Mesothelial cell of epicardium (in vitro differentiated cells): ENCODE measurements at places on chromosomes 2 and 18.

- peak overlapping the region; percentile 20 for H3K27ac ChIP-seq
- H3K27me3 ChIP-seq, result no peaks in the 10 kb centered on the region
- H3K36me3 ChIP-seq, result peaks cover 2% of the 10 kb centered on the region
- peaks cover 39% of the 10 kb centered on the region for H3K4me1 ChIP-seq
- no peak overlapping the region for H3K4me3 ChIP-seq
Measured at GRCh38 chr2:144004742-144005141, 515.2 kb downstream of the ZEB2 start.

GRCh38 chr2:40639320-40639719 is 187.4 kb upstream of the SLC8A1 start:
- H3K4me1 ChIP-seq, result peaks cover 10% of the 10 kb centered on the region
- no peaks in the 10 kb centered on the region for H3K27me3 ChIP-seq
- H3K27ac ChIP-seq, result no peak overlapping the region
- H3K4me3 ChIP-seq, result no peak overlapping the region
- H3K36me3 ChIP-seq, result no peaks in the 10 kb centered on the region

DNA sequence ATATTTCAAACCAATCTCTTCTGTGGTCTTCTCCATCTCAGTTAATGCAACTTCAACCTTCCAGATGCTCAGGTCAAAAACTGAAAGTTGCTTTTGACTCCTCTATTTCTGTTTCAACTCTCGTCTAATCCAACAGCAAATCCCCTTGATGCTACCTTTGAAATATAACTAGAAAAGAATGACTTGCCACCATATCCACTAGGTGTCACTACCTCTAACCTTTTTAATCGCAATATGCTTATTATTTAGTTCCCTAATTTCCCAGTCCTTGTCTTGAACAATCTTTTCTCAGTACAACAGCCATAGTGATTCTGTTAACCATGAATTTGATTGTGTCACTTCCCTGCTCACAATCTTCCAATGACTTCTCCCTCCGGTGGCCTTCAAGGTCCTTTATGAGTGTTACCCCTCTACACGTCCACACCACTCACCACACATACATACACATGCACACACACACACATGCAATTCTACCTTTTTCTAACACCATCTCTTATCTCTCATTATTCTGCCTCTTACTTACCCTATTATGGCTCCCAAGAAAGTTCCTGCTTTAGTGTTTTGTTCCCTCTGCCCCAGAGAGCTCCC is 245.5 kb upstream of the KCNJ3 start:
- no peaks in the 10 kb centered on the region for H3K27me3 ChIP-seq
- H3K27ac ChIP-seq, result no peak overlapping the region
- no peaks in the 10 kb centered on the region for H3K36me3 ChIP-seq

- no peak for DNase-seq
- H3K4me3 ChIP-seq, result peak overlapping the region; percentile 85
- H3K27me3 ChIP-seq, result no peaks in the 10 kb centered on the region
- H3K4me1 ChIP-seq, result peaks cover 67% of the 10 kb centered on the region
- H3K27ac ChIP-seq, result peak overlapping the region; percentile 95
Measured at GRCh38 chr18:10455726-10456453, 1.5 kb downstream of the APCDD1 start.

- no peaks in the 10 kb centered on the region for H3K36me3 ChIP-seq
- H3K4me3 ChIP-seq, result no peak overlapping the region
- H3K4me1 ChIP-seq, result peaks cover 8% of the 10 kb centered on the region
- no peak overlapping the region for H3K27ac ChIP-seq
- peaks cover 13% of the 10 kb centered on the region for H3K27me3 ChIP-seq
Measured at GRCh38 chr18:78673516-78674321, 305.9 kb upstream of the SALL3 start.

GRCh38 chr2:12090072-12090471 is 343.6 kb downstream of the LPIN1 start:
- H3K27me3 ChIP-seq, result peaks cover 4% of the 10 kb centered on the region
- no peak overlapping the region for H3K27ac ChIP-seq
- H3K4me3 ChIP-seq, result no peak overlapping the region
- peaks cover 11% of the 10 kb centered on the region for H3K4me1 ChIP-seq
- no peak for DNase-seq

DNA sequence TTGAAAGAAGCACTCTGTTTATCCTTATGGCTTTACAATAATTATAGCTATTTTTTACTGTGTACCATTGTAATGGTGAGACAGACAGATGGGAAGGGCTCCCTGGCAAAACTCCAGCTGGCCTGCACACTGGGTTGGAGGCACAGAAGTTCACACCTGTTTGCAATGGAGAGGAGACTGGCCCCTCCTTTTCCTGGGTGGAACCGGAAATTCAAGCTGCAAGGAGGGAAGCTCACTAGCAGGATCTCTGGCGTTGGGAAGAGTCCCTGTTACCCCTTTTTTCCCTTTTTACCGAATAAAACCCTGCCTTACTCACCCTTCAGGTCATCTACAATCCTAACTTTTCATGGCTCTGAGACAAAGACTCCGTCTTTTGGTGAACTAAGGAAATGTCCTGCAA is 100.3 kb upstream of the TFPI start:
- H3K27me3 ChIP-seq, result no peaks in the 10 kb centered on the region
- H3K4me3 ChIP-seq, result no peak overlapping the region
- DNase-seq, result no peak
- H3K36me3 ChIP-seq, result no peaks in the 10 kb centered on the region
- H3K27ac ChIP-seq, result no peak overlapping the region

- DNase-seq, result no peak
- no peaks in the 10 kb centered on the region for H3K36me3 ChIP-seq
- H3K4me3 ChIP-seq, result no peak overlapping the region
- H3K27me3 ChIP-seq, result no peaks in the 10 kb centered on the region
- no peak overlapping the region for H3K27ac ChIP-seq
Measured at GRCh38 chr2:141554810-141555209, 576.0 kb downstream of the LRP1B start.

DNA sequence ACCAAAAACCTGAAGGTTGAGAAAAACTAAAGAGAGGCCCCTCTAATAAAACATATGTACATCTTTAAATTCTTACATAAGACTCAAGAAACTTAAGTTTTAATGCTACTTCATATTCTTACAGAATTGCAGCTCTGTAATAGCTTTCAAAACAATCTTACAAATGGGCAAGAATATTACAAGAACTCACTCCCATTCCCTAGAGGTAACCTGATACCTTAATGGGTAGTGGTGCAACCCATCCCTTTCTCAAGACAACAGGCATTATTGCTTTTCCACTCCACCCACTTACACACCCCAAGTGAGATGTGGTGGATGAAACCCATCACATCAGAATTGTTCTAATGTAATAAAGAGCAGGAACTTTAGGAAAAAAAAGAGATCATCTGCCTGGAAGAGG is 103.7 kb downstream of the RBMS1 start:
- peak overlapping the region; percentile 31 for H3K27ac ChIP-seq
- DNase-seq, result no peak
- H3K27me3 ChIP-seq, result no peaks in the 10 kb centered on the region
- H3K36me3 ChIP-seq, result peaks cover 4% of the 10 kb centered on the region
- no peak overlapping the region for H3K4me3 ChIP-seq

GRCh38 chr2:100238471-100238870 is 83.8 kb downstream of the LONRF2 start:
- no peak overlapping the region for H3K4me3 ChIP-seq
- no peak for DNase-seq

DNA sequence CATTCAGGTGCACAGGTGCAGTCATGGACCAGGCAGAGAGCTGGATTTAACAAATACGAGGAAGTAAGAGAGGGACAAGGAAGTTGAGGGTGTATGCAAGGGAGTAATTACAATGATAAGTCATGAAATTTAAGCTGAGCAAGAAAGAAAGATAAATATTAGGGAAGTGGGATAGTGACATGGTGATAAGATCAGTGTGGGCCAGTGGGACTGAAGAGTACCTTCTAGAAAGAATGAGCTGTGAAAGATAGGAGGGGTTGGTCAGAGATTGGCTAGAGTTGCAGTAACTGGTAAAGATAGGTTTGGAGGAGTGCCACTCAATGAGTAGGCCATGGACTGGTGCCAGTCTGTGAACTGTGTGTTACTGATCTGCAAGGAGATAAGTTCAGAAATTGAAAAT is 200.8 kb upstream of the SIX3 start:
- peaks cover 2% of the 10 kb centered on the region for H3K4me1 ChIP-seq
- H3K27ac ChIP-seq, result no peak overlapping the region
- no peak overlapping the region for H3K4me3 ChIP-seq
- H3K27me3 ChIP-seq, result no peaks in the 10 kb centered on the region
- no peak for DNase-seq

DNA sequence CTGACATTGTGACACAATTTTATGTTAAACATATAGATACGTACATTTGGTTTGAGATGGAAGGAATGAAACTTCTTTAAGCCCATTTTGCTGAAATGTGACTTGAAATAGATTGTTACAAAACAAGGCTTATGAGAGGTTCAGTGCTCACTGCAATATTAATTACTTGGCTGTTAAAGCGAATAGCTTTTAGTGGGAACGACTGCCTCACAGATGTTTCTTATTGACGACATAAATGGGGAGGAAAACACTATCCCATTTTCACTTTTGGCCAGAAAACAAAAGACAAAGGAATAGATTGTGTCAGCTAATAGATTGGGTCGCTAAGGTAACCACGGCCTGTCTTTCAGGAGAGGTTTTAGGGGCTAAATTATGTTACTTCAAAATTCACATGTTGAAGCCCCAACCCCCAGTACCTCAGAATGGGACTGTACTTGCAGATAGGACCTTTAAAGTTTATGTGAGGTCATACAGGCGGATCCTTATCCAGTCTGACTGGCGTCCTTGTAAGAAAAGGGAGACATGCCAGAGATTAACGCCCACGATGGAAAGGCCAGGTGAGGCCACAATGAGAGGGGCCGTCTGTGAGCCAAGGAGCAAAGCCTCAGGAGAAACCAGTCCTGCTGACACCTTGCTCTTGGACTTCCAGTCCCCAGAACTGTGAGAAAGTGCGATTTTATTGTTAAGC is 10.8 kb downstream of the INPP1 start:
- DNase-seq, result no peak
- no peak overlapping the region for H3K4me3 ChIP-seq
- peak overlapping the region; percentile 75 for H3K27ac ChIP-seq
- H3K27me3 ChIP-seq, result no peaks in the 10 kb centered on the region
- no peaks in the 10 kb centered on the region for H3K36me3 ChIP-seq

GRCh38 chr18:45165871-45166270 is 449.4 kb upstream of the SLC14A2 start:
- H3K27me3 ChIP-seq, result no peaks in the 10 kb centered on the region
- no peaks in the 10 kb centered on the region for H3K36me3 ChIP-seq
- H3K4me3 ChIP-seq, result no peak overlapping the region
- no peak for DNase-seq
- no peaks in the 10 kb centered on the region for H3K4me1 ChIP-seq

GRCh38 chr18:9993521-9994025 is 79.8 kb downstream of the VAPA start:
- DNase-seq, result no peak
- H3K36me3 ChIP-seq, result peaks cover 8% of the 10 kb centered on the region
- H3K4me1 ChIP-seq, result peaks cover 40% of the 10 kb centered on the region
- H3K4me3 ChIP-seq, result no peak overlapping the region
- H3K27ac ChIP-seq, result peak overlapping the region; percentile 57
- H3K27me3 ChIP-seq, result peaks cover 6% of the 10 kb centered on the region

- H3K27ac ChIP-seq, result peak overlapping the region; percentile 87
- H3K4me3 ChIP-seq, result no peak overlapping the region
- H3K36me3 ChIP-seq, result no peaks in the 10 kb centered on the region
- peaks cover 76% of the 10 kb centered on the region for H3K4me1 ChIP-seq
- H3K27me3 ChIP-seq, result no peaks in the 10 kb centered on the region
Measured at GRCh38 chr2:161124201-161124600, 36.0 kb upstream of the TANK start.

DNA sequence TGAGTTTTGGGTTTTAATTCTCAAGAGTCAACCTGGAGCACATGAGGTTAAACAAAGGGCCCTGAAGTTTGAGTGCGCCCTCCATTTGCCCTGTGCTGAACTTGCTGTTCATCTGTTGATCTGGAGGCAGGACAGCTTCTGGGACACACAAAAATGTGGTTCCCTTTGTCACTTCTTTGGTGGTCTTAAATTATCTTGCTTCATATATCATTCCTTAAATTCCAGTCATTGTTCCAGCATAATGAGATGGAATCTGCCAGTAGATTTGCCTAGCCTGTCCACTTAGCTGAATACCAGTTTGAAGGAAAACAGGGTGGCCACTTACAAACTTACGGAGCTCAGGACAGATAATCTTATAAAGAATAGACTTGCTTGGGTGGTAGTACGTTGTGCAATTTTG is 916 bp downstream of the CETN1 start:
- no peak for DNase-seq
- no peaks in the 10 kb centered on the region for H3K36me3 ChIP-seq
- no peaks in the 10 kb centered on the region for H3K27me3 ChIP-seq
- no peak overlapping the region for H3K4me3 ChIP-seq

- H3K27ac ChIP-seq, result no peak overlapping the region
- no peak overlapping the region for H3K4me3 ChIP-seq
- no peaks in the 10 kb centered on the region for H3K27me3 ChIP-seq
- DNase-seq, result no peak
- H3K4me1 ChIP-seq, result no peaks in the 10 kb centered on the region
Measured at GRCh38 chr18:944440-944839, 39.8 kb downstream of the ADCYAP1 start.

DNA sequence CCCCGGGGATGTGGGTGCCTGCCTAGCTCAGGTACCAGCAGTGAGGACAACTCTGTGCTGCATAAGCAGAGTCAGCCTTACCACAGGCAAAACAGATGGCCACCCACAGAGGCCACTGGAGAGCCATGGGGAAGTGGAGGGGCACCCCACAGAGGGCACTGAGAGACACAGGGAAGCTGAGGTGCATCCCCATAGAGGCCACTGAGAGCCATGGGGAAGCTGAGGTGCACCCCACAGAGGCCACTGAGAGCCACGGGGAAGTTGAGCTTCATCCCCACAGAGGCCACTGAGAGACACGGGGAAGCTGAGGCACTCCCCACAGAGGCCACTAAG is 134.1 kb upstream of the EPAS1 start:
- peaks cover 36% of the 10 kb centered on the region for H3K4me1 ChIP-seq
- no peaks in the 10 kb centered on the region for H3K36me3 ChIP-seq
- H3K27ac ChIP-seq, result no peak overlapping the region
- DNase-seq, result no peak

DNA sequence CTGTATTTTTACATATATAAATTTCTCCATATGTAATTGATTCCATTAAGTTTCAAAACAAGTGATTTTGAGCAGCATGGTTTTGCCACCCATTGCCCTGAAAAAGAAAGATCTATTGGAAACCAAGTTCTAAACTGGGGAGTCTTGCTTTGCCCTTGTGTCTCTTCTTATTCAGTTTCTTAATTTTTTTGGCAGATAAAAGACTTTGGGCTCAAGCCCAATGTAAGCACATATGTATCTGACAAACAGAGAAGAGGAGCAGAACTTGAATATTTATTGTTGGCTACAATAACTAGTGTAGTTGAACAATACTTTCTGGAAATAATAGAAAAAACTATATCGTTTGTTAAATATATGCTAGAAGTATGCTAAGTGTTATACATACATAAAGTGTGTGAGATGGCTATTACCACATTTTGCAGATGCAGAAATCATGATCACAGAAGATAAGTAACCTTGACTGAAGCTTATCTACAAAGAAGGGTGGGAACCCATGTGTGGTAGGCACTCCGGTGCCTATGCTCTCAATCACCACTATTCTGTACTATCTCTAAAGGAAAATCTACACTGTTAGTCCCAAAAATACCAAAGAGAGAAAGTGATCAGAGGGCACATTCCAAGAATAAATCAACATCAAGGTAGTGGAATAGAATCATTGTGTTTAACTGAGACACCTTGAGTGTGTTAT is 109.1 kb downstream of the PLA2R1 start:
- no peak for DNase-seq
- no peaks in the 10 kb centered on the region for H3K4me1 ChIP-seq
- H3K27me3 ChIP-seq, result no peaks in the 10 kb centered on the region
- no peak overlapping the region for H3K27ac ChIP-seq
